Effector memory CD8-positive, alpha-beta T cell (primary cell): ENCODE measurements at places on chromosomes 5 and 9.

GRCh38 chr9:127697575-127697974 lies 9.2 kb upstream of the CFAP157 start:
- H3K4me1 ChIP-seq = peaks cover 11% of the 10 kb centered on the region
- H3K36me3 ChIP-seq = peaks cover 11% of the 10 kb centered on the region
- no peak overlapping the region for H3K4me3 ChIP-seq
- no peaks in the 10 kb centered on the region for H3K27me3 ChIP-seq
- no peak for DNase-seq

DNA sequence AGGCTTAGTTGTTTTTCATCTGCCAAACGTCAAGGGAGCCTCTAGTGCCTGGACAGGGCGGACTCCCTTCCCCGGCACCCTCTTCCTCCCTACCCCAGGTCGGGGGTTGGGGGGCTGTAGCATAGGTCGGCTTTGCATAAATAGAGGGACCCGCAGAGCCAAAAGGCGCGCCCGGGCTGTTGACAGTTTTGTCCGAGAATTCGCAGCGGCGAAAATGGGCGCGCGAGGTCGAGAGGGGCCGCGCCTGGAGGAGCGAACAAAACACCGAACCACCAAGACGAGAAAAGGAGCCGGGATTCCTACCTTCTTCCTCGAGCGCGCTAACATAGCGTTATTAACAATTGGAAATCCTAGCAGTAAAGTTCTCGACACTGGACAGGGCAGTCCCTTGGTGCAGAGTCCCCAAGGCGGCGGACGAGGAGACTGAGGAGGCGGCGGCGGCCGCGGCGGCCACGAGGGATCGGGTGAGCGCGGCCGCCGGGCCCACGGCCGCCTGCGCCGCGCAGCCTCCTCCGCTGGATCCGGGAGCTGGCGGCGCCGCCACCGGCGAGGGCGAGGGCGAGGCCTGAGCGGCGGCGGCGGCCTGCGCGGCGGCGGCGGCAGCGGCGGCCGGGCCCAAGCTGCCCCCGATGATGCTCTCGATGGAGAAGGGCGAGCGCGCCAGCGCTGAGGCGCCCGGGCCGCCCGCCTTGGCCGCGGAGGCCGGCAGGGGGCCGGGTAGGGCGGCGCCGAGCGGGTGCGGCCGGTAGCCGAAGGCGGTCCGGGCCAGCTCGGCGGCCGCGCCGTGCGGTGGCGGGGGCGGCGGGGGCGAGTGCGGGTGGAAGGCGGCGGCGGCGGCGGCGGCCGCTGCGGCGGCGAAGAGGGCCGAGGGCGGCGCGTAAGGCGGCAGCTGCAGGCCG lies 1.7 kb downstream of the FOXD1 start:
- peaks cover 14% of the 10 kb centered on the region for H3K4me1 ChIP-seq
- peak overlapping the region; percentile 76 for H3K4me3 ChIP-seq
- peaks cover 70% of the 10 kb centered on the region for H3K36me3 ChIP-seq
- no peak for DNase-seq
- H3K27ac ChIP-seq = peak overlapping the region; percentile 62

DNA sequence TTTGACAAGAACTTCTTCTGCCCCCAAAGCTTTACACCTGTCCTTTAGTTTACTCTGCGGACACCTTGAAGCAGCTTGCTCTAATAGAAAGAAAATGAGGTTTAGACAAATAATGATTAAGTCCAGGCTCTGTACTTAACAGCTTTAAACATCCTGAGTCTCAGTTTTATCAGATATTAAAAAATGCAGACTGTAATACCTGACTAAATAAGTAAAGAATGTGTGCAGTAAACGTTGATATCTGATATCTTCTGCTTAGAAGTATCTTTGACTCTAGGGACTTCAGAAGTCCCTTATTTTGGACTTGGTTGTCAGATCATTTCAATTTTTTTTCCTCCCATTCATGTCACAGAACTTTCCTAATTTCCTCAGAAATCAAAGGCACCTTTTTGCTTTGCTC lies 1060.4 kb downstream of the CDH12 start:
- H3K36me3 ChIP-seq = no peaks in the 10 kb centered on the region
- no peak for DNase-seq
- H3K4me3 ChIP-seq = no peak overlapping the region
- H3K27ac ChIP-seq = no peak overlapping the region

GRCh38 chr5:93902288-93902687 lies 160.9 kb upstream of the POU5F2 start:
- no peaks in the 10 kb centered on the region for H3K36me3 ChIP-seq
- H3K27me3 ChIP-seq = no peaks in the 10 kb centered on the region
- H3K4me3 ChIP-seq = no peak overlapping the region

- no peaks in the 10 kb centered on the region for H3K36me3 ChIP-seq
- no peaks in the 10 kb centered on the region for H3K4me1 ChIP-seq
- H3K27ac ChIP-seq = no peak overlapping the region
Measured at GRCh38 chr9:90904706-90905478, 103.3 kb downstream of the SYK start.

- H3K4me1 ChIP-seq = peaks cover 26% of the 10 kb centered on the region
- H3K36me3 ChIP-seq = peaks cover 8% of the 10 kb centered on the region
- DNase-seq = peak; percentile 51
Measured at GRCh38 chr5:180367300-180367699, 14.2 kb upstream of the GFPT2 start.

- peaks cover 19% of the 10 kb centered on the region for H3K27me3 ChIP-seq
- no peak for DNase-seq
- no peak overlapping the region for H3K4me3 ChIP-seq
Measured at GRCh38 chr5:78638973-78639669, 9.5 kb downstream of the LHFPL2 start.

GRCh38 chr9:136100700-136101614 lies 5.9 kb upstream of the NACC2 start:
- peaks cover 19% of the 10 kb centered on the region for H3K4me1 ChIP-seq
- no peak overlapping the region for H3K4me3 ChIP-seq
- peaks cover 7% of the 10 kb centered on the region for H3K36me3 ChIP-seq
- no peaks in the 10 kb centered on the region for H3K27me3 ChIP-seq
- H3K27ac ChIP-seq = no peak overlapping the region
- DNase-seq = no peak
